ENCODE measurements at places on chromosomes 7 and 10. TPM values are rescaled to one million over a fixed set of nuclear protein-coding genes. Genes with fewer than 3 reads are reported as not detected.

GARIN1A gene
- 0.19 TPM for total RNA-seq

GRCh38 chr7:41911792-41912191 is 208.9 kb upstream of the INHBA start:
- no peaks in the 10 kb centered on the region for H3K27me3 ChIP-seq
- H3K36me3 ChIP-seq = no peaks in the 10 kb centered on the region

DNA sequence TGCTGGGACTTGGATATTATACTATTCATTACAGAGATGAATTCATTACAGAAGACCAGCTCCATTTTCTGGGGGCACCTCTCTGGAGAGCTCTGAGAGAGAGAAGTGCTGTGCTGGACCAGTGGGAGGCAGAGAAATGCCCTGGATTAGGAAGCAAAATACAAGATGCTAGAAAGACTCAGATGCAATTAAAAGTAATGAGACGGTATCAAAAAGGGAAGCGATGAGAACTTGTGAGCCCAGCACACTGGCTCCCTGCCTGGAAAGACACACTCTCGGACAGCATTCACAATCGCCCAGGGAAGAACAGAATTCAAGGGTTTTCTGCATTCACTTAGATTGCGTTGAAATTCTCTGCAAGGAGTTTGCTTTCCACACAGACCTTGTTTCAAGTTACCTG is 3.5 kb upstream of the FRAT2 start:
- H3K4me3 ChIP-seq = no peak overlapping the region
- peaks cover 17% of the 10 kb centered on the region for H3K4me1 ChIP-seq
- H3K27ac ChIP-seq = no peak overlapping the region
- peaks cover 14% of the 10 kb centered on the region for H3K27me3 ChIP-seq

DNA sequence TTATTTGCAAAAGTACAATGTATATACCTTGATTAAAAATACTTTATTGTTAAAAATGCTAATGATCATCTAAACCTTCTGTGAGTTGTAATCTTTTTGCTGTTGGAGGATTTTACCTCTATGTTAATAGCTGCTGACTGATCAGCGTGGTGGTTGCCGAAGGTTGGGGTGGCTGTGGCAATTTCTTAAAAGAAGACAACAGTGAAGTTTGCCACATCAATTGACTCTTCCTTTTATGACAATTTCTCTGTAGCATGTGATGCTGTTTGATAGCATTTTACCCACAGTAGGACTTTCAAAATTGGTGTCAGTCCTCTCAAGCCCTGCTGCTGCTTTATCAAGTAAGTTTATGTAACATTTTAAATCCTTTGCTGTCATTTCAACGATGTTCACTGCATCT is 16.9 kb upstream of the ENTPD1 start:
- no peaks in the 10 kb centered on the region for H3K27me3 ChIP-seq
- H3K4me3 ChIP-seq = no peak overlapping the region
- H3K27ac ChIP-seq = no peak overlapping the region
- no peaks in the 10 kb centered on the region for H3K36me3 ChIP-seq
- peaks cover 6% of the 10 kb centered on the region for H3K4me1 ChIP-seq

SORCS1 gene
- 3.6 TPM for total RNA-seq

TCAF1 gene
- total RNA-seq = 18.2 TPM

DNA sequence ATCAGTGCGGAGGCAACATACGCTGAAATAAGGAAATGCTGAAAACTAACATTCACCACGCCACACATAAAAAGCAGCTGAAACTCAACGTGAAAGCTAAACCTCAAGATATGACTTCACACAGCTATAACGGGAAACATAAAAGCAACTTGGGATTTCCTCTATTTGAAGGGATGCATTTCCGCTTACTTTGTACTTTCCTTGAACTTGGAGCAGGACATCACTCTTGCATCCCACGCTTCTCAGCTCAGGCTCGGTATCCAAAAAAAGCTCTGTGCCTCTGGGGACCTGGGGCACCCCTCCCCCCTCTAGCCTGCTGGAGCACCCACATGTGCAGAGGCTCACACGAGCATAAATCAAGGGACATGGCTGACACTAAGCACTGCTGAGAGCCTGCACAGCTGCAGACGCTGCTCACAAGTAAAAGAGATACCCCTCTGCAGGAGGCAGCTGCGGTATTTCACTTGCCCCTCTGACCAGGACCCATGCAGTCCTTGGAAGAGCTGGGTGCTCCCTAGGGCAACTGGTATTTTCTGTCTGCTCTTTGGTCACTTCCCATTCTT is 34.2 kb downstream of the PARD3 start:
- peaks cover 12% of the 10 kb centered on the region for H3K4me1 ChIP-seq
- peak overlapping the region; percentile 86 for H3K27ac ChIP-seq
- H3K4me3 ChIP-seq = peak overlapping the region; percentile 42
- DNase-seq = peak; percentile 84
- no peaks in the 10 kb centered on the region for H3K36me3 ChIP-seq
- H3K27me3 ChIP-seq = no peaks in the 10 kb centered on the region

SLC16A9 gene
- total RNA-seq = 1.6 TPM

GRCh38 chr10:42933448-42934340 is 143.2 kb upstream of the RET start:
- H3K36me3 ChIP-seq = no peaks in the 10 kb centered on the region
- H3K27me3 ChIP-seq = peaks cover 2% of the 10 kb centered on the region
- H3K4me3 ChIP-seq = peak overlapping the region; percentile 64
- H3K27ac ChIP-seq = peak overlapping the region; percentile 94
- peaks cover 19% of the 10 kb centered on the region for H3K4me1 ChIP-seq
- DNase-seq = peak; percentile 63

TUBB8 gene
- 0.05 TPM for total RNA-seq

GRCh38 chr10:19283786-19284185 is 235.2 kb downstream of the MALRD1 start:
- H3K4me3 ChIP-seq = no peak overlapping the region
- no peaks in the 10 kb centered on the region for H3K27me3 ChIP-seq
- H3K27ac ChIP-seq = no peak overlapping the region
- no peaks in the 10 kb centered on the region for H3K36me3 ChIP-seq
- H3K4me1 ChIP-seq = no peaks in the 10 kb centered on the region

PTF1A gene
- total RNA-seq = not detected

DNA sequence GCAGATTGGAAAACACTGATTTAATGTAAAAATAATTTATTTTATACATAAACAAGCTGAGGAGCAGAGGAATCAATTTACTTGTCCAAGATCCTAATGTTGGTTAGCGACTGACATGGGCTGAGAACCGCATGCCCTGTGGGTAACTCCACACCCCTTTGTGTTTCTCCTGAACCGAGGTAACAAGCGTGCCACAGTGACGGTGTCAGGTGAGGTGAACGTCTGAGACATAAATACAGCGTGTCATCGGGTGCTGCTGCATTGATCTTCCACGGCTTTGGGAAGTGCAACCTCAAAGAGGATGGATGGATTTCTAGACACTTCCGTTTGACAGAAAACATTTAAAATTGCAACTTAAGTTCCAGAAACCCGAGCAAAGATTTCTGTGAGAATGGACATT is 386.8 kb upstream of the ADARB2 start:
- H3K36me3 ChIP-seq = no peaks in the 10 kb centered on the region
- H3K27me3 ChIP-seq = no peaks in the 10 kb centered on the region
- H3K4me1 ChIP-seq = no peaks in the 10 kb centered on the region
- no peak overlapping the region for H3K27ac ChIP-seq

TDRD1 gene
- 0.52 TPM for total RNA-seq

IFIT1B gene
- total RNA-seq = 0.38 TPM
